ENCODE measurements at places on chromosomes 16 and 17.
A peak's percentile ranks its signal among the peaks of the same experiment; 100 is the strongest.

DNA sequence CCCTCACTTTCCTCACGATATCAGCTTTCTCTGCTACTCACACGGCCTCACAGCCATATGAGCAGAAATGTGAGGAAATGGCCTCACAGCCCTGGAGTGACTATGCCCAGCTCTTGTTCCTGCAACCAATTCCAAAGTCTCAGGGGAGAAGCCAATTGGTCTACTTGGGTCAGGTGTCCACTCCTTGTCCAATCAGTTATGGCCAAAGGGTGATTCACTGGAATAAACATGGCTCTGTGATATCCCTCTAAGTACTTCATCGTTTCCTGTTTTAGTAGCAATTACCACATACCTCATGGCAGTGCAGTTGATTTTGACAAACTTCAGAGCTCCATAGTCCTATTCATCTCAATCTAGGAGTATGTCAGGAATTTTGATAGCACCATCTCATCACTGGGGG lies 195.4 kb downstream of the KATNIP start:
- DNase-seq = no peak

DNA sequence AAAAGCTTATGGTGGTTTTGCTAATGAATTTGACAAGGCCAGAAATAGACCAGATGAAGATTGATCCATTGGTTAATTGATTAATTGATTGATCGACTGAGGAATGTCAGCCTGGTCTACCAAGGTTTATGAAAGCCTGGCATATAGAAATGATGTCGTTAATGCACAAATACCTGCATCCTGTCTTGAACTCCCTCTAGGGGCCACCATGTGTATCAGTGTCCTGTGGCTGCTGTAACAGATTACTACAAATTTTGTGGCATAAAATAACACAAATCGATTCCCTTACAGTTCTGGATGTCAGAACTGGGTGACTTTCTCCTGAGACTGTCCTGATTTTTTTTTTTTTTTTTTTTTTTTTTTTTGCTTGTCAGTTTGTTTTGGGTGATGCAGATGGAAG lies 553.2 kb downstream of the MAF start:
- DNase-seq = no peak

DNA sequence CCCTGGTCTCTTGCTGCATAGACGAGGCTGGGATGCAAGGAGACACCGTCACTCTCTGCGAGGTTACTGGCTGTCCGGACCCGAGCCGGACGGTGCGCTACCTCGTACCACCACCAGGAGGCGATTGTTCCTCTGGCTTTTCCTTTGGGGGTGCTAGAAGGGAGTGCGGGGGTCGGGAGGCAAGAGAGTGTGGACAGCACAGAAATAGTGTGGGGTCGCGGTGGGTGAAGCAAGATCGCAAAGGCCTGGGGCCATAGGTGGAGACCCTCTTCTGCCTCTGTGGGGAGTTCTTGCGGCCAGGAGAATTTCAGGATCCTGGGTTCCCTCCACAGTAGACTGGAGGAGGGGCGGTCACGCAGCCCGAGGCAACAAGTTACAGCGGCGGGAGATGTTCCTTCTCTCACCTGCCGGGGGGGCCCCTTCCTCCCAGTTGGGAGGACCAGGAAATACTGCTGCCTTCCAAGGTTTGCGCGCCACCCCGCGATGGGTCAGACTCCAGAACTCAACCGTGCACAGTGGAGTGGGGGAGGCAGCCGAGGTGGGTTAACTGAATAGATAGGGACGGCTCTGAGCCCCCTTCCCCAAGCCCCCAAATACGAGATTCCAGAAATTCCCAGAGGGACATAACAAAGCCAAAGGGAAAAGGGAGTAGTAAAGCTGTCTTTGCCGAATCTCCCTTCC lies 6.9 kb downstream of the PHOSPHO1 start:
- DNase-seq = peak; percentile 65

- no peak for DNase-seq
Observed at GRCh38 chr16:48082516-48082915, 73.3 kb downstream of the ABCC12 start.

- DNase-seq = no peak
Observed at GRCh38 chr17:76511668-76512365, 10.6 kb upstream of the RHBDF2 start.

DNA sequence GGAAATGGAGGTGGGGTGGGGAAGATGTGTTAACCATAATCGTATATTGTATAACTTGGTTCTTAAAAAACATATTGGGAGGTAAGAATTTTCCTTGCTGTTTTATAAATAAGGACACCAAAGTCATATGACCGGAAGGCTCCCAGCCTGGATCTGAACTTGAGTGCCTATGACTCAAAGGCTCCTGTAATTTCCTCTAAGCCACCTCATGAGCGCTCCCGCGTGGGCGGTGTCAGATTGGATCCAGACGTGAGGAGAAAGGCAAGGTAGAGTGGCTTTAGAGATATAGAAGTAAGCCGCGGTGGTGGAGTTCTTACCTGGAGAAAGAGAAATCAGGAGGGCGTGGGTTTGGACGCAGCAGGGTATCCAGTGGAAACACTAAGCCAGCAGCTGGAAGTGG lies 196.2 kb upstream of the NLRP1 start:
- no peak for DNase-seq

DNA sequence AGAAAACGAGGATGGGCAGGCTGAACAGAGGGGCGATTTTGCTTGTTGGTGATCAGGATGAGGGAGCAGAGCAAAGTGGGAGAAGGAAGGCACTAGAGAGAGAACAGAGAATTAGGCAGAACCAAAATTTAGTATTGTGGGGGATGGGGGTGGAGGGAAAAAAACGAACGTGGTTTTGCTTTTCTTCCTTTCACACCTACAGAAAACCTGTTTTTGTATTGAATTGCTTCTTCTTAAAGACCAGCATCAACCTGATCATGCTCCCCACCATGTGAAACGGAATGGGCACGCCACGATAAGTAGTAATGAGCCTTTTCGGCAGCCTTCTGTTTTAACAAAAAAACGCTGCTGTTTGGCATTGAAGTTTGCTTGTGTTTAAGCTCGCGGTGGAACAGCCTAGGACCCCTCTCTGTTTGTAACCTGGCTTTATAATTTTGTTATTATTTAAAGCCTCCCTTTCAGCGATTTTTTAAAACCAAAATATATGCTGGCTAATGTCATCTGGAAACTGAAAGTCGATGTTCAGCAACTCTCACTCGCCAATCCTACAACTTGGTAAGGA lies 36.8 kb downstream of the ERCC4 start:
- no peak for DNase-seq

- DNase-seq = no peak
Observed at GRCh38 chr16:55052741-55053415, 122.2 kb downstream of the IRX5 start.

DNA sequence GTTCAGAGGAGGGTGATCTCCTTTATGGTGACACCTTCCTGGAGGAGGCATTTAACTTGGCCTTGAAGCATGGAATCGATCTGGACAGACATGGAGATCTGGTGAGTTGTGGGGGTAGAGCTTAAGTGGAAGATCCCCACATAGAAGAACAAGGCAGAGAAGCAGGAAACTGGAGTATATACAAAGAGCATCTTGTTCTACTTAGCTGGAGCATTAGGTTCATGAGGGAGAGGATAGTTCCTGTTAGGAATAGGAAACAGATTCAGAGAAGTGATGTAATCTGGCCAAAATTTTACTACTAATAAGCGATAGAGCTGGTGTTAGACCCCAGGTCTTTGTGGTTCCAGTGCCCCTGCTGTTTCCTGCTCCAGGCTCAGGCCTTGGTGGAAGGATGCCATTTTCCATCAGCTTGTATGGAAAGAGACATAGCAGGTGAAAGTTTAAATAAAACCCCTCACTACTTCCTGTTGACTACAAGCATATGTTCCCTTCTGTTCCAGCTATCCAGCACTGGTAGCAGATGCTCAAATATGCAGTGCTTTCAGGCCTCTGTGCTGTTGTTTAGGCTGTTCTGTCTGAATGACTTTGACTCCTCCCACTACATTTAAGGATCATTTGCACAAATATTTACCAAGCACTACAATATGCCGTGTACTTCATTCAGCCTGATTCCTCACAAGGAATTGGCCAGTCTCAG lies 9.4 kb downstream of the RPAIN start:
- DNase-seq = no peak

DNA sequence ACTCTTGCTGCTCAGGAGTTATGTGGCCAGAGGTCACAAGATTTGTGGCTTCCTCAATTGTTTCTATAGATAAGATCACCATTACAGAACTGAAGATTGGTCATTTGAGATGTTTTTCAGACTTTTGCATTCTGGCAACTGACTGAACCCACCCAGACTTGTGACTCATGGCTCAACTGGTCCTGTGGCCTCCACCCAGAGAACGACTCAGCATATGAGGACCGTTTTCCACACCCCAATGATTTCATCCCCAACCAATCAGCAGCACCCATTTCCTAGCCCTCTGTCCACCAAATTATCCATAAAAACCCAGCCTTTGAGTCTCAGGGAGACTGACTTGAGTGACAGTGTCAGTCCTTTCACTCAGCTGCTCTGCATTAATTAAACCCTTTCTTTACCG lies 143.2 kb upstream of the ASIC2 start:
- DNase-seq = no peak

- no peak for DNase-seq
Observed at GRCh38 chr17:74466111-74466827, at the start of gene CD300A. TSS of gene CD300A (plus strand) at chr17:74466634. CDS start at chr17:74466704, 70 bp downstream.

- DNase-seq = no peak
Observed at GRCh38 chr16:65845466-65846209, 520.9 kb upstream of the CDH5 start.

DNA sequence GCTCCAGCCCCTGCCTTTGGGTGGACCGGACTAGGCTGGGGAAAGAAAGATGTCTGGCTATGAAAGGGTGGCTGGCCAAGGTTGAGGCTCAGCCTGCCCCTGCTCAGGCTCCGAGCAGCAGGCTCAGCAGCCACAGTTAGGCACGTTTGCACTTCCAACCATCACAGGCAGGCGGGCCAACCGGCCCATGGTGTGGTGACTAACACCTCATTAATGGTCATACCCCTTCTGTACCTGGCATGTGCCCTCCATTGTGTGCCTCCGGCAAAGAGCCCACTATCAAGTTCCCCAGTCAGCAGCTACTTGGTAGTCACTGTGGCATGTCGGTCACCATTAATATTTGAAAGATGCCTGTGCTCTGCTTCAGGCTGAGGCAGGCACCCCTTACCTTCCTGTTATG lies 6.7 kb downstream of the TBC1D24 start:
- no peak for DNase-seq

GRCh38 chr17:63309021-63309420 lies 137.1 kb downstream of the CYB561 start:
- no peak for DNase-seq

DNA sequence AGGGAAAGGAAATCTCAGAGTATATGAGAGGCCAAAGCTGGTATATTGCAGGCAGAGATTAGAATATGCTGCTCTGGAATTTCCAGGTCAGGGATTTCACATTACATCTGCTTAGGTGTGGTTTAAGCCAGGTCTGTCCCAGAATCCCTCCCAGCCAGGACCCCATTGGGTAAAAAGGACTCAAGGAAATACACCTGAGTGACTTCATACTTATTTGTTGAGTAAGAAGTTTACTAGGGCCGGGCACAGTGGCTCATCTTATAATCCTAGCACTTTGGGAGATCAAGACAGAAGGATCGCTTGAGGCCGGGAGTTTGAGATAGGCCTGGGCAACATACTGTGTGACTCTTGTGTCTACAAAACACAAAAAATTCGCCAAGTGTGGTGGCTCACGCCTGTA lies 7.2 kb downstream of the PIPOX start:
- DNase-seq = no peak

- DNase-seq = no peak
Observed at GRCh38 chr17:61464843-61465180, 12.6 kb downstream of the TBX4 start.

DNA sequence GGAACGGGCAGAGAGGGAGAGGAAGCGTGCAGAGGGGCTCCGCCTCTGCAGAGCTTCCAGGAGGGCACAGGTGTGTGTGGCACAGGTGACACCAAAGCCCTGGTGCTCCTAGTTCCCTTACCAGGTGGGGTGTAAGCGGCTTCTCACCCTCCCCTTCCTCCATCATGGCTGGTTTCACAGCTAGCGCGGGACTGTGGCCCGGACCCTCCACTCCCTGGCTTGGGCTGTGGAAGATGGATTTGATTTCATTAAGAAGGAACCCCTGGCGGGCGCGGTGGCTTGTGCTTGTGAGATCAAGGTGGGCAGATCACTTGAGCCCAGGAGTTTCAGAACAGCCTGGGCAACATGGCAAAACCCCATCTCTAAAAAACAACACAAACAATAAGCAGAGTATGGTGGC lies 241.2 kb upstream of the GSE1 start:
- DNase-seq = no peak

- DNase-seq = peak; percentile 77
Observed at GRCh38 chr17:40191237-40192208, 14.3 kb downstream of the RAPGEFL1 start.

DNA sequence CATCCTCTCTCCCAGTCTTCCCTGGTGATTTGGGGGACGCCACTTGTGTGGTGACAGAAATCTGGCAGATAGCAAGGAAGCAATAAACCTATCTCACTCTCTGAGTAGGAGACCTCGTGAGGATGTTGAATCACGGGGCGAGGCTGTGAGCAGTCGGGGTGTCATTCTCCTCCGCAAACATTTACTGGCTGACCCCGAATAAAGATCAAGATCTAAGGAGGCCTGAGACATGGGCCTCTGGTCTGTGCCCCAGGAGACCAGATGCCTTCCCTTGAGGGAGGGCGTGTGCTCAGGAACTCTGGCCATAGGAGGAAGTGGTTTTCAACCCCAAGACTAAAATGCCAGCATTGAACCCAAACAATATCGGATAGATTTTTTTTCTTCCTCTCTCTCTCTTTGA lies 53.1 kb downstream of the FOXL1 start:
- DNase-seq = no peak

DNA sequence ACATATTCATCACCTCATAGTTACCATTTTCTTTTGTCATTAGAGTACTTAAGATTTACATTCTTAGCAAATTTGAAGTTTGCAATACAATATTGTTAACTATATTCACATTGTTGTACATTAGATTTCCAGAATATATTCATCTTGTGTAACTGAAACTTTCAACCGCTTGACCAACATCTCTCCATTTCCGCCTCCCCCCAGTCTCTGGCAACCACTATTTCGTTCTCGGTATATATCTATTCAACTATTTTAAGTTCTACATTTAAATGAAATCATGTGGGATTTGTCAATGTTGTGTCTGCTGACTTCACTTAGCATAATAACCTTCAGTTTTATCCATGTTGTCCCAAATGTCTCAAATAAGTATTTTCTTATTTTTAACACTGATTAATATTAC lies 274.5 kb upstream of the KIF2B start:
- DNase-seq = no peak

GRCh38 chr17:81513372-81513752 lies 763 bp upstream of the ACTG1 start:
- no peak for DNase-seq

DNA sequence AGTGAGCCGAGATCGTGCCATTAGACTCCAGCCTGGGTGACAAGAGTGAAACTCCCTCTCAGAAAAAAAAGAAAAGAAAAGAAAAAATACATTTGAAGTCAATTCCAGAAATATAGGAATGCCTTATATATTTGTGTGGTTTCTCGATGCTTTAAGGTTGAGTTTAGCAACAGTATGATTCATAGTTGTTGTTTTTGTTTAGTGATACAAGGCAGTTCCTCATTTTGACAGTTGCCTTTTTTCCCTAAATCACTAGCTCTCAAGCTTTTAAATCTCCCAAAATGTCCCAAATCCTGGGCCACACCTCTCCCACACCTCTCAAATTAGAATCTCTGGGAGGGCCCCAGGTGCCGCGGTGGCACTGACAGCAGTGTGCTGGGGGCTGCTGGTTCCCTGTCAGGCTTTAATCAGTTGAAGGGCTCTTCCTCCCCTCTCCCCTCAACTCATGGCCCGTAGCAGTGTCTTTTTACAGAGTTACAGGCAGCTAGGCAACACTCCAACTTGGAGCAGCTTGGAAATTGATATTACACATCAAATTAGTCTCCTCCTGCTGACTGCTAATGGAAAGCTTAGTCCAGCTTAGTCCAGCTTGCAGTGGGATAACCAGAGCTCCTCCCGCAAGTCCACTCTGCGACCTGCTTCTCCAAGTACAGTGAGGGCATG lies 58.4 kb downstream of the EPN2 start:
- no peak for DNase-seq
